HCT116 (cell line): ENCODE measurements at places on chromosomes 4 and X. TPM values are rescaled to one million over a fixed set of nuclear protein-coding genes. Genes with fewer than 3 reads are reported as not detected.

- no peak for DNase-seq
Measured at GRCh38 chr4:176340871-176341685, 21.3 kb downstream of the SPCS3 start.

GRCh38 chr4:14967982-14968381 lies 34.3 kb upstream of the CPEB2 start:
- no peak for DNase-seq

- no peak for DNase-seq
Measured at GRCh38 chrX:86023811-86024210, 23.5 kb downstream of the CHM start.

DNA sequence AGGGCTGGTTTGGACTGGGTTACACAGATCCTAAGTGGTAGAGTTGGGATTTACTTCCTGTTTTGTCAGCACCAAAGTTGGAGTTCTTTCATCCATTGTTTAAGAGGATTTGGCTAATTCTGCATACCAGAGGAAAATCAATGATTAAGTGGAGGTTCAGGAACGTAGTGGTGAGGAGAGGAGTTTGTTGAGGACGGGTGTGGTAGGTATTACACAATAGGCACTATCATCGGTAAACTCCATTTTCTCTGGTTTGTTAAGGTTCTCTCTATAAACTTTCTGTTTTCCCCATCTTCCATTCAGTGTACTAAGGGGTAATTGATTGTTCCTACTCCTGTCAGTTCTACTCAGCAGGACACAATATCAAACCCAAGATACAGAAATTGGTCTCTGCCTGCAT lies 107.5 kb upstream of the VCX2 start:
- no peak for DNase-seq

DNA sequence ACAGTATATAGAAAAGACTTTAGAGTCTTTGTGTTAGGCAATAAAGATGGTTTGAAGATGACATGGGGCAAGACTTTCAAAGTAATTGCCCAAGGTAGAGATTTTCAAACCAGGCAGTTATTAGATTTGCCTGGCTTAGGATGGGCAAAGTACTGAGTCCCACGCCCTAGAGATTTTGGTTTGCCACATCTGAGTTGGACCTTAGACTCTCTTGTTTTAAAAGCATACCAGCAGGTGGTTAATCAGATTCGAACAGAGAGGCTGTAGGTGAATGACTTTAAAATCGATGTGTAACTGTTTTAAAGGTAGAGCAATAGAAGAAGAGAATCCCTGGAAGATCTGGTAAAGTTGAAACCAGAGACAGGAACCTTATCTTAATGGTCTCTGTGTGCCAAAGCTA lies 121.5 kb downstream of the RAPGEF2 start:
- no peak for DNase-seq

GRCh38 chr4:76689145-76689817 lies 208.7 kb downstream of the SOWAHB start:
- peak; percentile 18 for DNase-seq

GRCh38 chr4:124684301-124684700 lies 28.2 kb downstream of the ANKRD50 start:
- DNase-seq = no peak

- DNase-seq = no peak
Measured at GRCh38 chr4:146485968-146486367, 35.8 kb downstream of the SLC10A7 start.

DNA sequence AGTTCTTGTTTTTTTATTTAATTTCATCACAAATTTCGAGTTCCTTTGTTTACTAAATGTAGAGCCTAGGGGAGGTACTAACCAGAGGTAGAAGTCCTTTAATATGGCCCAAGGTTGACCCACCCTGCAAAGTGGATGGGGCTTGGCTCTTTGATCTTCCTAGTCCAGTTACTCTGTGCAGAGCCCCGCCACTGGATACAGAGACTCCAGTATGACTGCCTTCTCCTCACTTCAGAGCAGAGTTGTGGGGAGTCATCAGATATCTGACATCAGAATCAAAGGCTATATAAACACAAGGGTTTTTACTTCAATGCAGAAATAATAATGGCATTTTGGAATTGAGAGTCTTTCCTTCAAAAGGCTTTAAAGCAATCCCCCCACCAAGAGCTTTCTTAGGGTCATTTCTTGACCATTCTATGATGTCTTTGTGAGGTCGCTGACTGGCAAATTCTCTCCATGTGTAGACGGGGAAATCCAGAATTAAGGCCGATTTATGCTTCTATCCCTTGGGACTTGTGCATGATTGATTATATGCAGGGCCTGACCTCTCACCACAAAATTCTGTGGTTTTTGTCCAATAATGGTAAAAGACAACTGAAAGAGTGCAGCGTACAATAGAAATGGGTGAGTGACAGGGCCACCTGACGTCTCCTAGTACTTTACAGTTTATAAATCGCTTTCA lies 88.3 kb upstream of the CITED1 start:
- DNase-seq = no peak

DNA sequence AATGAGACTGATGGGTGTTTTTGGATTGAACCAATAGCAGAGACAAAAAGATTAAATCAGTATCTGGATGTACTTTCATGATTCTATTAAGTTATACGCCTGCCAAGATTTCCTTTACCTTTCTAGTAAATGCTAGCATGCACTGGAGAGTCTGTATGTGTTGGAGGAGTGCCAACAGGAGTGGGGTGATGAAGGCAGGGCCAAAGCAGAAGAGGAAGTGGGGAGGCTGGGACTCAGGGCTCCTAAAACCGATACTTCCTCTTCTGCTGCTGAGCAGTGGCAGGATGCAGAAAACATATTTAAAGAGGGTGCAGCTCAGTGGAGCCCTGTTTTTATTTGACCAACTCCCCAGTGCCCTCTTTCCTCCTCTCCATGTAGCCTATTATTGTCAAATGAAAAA lies 5.6 kb downstream of the CYSLTR1 start:
- no peak for DNase-seq

- no peak for DNase-seq
Measured at GRCh38 chrX:40104630-40104984, 6.8 kb upstream of the BCOR start.

- no peak for DNase-seq
Measured at GRCh38 chrX:29617725-29618124, 597.6 kb upstream of the MAGEB2 start.

- DNase-seq = no peak
Measured at GRCh38 chrX:508163-508562, 121.5 kb upstream of the PPP2R3B start.

DNA sequence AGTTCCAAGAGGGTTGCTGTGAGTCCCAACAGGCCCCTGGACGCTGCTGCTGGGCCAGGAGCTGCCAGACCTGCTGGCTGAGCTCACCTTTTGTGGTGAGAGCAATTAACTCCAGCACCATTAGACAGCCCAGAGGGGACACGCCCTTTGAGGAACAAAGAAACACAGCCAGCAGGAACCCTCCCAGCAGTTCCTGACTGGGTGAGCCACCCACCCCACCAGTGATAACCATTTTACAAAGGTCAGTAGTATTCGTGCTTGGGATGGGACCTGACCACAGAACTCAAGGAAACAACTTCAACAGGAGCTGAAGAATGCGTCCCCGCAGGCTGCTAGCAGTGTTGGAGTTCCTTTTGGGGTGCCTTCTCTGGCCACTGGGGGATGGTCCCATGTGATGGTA lies 38.8 kb upstream of the AFAP1 start:
- DNase-seq = peak; percentile 47

DNA sequence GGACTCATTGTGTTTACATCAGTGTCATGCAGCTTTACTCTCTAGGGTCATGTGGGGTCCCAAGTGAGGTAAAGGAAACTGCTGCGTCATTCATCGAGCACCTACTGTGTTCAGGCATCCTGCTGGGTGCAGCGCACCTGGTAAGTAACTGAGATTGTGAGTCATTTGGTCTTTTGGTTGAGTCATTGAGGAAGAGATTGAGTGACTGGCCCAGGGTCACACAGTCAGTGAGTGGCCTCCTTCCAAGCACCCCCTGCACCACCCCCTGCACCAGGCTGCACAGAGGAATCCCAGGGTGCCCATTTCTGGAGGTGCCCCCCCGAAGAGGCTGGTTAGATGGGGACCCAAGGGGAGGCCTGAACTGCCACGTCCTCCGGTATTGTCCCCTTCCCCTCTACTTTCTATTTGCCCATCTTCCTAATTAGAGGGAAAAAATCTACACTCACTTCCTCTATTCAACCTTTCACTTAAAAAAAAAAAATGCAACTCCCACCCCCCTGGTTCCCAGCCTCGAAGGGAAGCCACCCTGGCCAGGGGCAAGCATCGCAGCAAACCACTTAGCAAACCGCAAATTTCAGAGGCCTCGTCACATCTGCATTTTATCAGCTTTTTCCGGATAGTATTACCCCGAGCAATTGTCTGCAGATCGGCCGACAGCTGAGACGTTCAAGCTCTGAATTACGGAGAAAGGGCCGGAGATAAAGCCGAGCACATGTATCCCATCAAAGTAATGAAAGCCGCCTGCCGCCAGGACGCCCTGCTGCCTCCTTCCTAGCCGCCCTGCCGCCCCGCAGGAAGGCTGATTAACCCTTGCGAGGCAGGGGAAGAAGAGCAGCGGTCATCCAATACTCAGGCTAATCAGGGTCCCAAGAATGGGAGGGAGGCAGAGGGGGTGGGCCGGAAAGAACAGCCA lies 96.3 kb upstream of the MSX1 start:
- DNase-seq = peak; percentile 98

DNA sequence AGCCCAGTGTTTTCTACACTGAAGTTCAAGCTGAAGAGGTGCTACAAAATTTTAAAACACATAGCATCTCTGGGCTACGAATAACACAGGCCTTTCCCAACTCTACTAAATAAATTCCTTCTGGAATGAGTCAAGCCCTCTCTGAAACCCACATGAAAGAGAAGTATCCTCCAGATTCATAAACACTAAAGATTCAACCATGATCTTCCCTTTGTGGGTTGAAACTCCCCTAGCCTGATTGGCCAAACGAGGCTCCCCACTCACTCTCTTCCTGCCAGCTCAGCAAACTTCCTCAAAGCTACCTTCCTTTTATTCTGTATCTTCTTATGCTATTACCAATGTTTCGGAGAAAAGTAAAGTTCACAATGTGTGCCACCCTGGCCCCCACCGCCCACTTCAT lies 95.4 kb downstream of the NKX6-1 start:
- DNase-seq = no peak

DNA sequence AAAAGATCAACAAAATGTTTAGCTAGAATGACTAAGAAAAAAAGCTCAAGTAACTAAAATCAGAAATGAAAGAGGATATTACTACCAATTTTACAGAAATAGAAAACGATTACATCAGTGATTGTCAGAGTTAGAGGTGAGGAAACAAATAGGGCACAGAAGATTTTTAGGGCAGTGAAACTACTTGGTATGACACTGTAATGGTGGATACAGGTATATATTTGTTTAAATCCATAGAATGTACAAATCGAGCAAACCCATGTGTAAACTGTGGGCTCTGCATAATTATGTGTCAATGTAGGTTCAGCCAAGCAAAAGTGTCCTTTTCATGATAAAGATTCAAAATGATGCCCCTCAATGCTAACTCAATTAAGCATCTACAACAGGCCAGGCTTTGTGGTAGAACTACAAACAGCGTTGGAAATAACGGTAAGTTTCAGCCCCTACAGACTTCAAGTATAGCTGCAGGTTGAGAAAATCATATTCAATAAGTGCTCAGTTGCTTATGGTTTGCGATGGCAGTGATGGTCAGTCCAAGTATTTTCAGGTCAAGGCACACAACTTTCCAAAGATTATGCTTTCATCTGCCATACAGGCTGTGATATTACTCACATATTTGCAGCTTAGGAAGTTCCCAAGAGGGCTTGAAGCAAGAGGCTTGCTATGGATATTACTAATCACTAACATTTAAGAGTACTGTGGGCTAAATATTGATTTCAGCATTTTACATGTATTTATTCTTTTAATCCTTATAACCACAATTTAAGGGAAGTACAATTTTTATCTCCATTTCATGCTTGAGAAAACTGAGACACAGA lies 158.6 kb downstream of the TET2 start:
- DNase-seq = no peak

DNA sequence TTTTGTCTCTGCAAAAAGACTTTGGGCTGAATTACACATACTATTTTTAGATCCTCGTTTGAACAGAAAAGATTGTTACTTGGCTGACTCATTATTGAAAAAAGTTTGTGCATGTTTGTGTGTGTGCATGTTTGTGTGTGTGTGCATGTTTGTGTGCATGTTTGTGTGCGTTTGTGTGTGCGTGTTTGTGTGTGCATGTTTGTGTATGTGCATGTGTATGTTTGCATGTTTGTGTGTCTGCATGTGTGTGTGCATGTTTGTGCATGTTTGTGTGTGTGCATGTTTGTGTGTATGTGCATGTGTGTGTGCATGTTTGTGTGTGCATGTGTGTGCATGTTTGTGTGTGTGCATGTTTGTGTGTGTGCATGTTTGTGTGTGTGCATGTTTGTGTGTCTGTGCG lies 201.1 kb upstream of the FAT1 start:
- DNase-seq = no peak

DNA sequence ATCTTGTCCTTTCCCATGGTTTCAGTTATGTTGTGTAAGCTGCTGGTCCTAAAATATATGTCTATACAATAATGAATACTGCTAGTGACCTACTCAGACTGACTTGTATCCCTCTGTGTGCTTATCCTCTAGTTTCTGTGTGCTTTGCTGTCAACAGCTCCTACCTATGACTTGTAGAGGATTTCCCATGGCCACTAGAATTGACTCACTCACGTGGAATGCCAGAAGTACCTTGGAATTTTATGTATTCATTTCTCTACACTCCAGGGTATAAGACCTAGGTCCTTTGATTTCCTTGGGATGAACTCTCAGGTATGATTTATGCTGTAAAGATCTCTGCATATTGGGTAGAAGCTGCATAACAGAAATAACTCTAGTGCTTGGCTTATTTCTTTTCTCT lies 279.9 kb upstream of the SLIT2 start:
- DNase-seq = no peak

DNA sequence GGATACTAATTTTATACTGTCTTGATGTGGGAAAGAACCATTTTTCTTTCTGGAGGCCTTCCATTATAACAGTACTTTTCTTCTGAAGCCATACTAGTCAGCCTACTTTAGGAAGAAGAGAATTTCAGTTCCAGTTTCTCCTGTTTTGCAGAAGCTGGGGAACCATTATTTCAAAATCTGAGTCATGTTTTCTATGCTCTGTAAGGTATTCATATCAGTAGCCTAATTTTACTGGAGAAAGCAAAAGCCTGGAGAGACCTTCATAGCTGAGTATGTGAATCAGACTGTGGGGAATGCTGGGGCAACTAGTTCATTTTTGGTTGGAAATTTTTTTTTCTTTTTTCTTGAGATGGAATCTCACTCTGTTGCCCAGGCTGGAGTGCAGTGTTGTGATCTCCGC lies 22.4 kb downstream of the AFF1 start:
- no peak for DNase-seq

POU4F2 gene
- total RNA-seq = not detected

F11 gene
- not detected for total RNA-seq

GPRASP1 gene
- 1.1 TPM for total RNA-seq

C4orf51 gene
- not detected for total RNA-seq

HSFX4 gene
- total RNA-seq = not detected

PABPC4L gene
- total RNA-seq = not detected

PALLD gene
- total RNA-seq = 166 TPM

MTHFD2L gene
- 15.0 TPM for total RNA-seq

CCNQ gene
- total RNA-seq = 20.3 TPM

ZNF275 gene
- 9.8 TPM for total RNA-seq

NXF2B gene
- total RNA-seq = not detected
